ENCODE measurements at places on chromosomes 1 and 21.

DNA sequence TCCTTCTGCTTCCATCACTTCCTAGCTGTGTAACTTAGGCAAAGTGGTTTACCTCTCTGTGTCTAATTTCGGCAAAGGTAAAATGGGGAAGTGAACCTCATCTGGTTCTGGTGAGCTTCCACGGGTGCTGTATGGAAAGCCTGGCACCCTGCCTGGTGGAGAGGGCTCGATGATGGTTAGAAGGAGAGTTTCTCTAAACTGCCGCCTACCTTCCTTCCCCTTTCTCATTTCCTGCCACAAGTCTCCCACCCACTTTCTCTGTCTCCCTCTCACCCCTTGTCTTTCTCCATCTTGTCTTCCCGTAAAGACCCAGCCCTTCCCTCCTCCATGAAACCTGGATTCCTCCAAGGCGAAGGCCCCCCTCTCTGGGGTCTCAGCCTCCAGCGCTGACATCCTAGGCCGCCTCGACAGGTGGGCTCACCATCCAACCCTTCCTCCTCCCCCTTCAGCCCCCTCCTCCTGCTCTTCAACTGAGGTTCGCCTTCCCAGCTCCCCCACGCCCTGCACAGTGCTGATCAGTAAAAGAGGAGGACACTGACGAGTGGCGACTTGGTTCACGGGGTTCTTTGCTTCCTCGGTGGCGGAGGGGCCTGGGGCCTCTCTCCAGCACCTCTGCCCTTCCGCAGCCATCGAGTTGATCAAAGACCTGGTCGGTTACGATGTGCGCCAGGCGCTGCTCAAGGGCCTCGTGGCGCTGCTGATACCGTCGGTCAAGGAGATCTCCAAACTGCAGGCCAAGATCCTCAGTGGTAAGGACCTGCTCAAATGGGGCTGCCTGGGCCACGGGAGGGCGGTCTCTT, 7.3 kb downstream of the RNU5D-1 start:
- DNase-seq, result no peak

DNA sequence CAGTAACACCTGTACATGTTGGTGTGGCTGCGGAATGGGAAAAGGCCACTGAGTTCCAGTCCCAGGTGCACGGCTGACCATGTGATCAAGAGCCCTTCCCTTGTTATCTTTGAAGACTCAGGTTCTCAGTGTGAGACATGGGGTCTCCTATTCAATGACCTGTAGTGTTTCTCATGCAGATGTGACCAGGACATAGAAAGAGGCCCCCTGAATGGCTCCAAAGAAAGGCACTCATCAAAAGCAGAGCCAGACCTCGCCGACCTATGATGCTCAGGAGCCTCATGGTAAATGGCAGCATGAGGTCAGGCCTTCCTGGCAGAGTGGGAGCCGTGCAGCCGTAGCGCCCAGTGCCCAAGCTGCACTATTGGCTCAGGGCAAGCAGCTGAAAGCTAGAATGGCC, 42.3 kb upstream of the HAO2 start:
- no peak for DNase-seq

- no peak for DNase-seq
Observed at GRCh38 chr1:14441302-14441741, 157.2 kb upstream of the KAZN start.

- no peak for DNase-seq
Observed at GRCh38 chr1:39491146-39491921, at the start of gene BMP8A. BMP8A (plus strand) TSS chr1:39491636; CDS start chr1:39491992, 356 bp downstream.

DNA sequence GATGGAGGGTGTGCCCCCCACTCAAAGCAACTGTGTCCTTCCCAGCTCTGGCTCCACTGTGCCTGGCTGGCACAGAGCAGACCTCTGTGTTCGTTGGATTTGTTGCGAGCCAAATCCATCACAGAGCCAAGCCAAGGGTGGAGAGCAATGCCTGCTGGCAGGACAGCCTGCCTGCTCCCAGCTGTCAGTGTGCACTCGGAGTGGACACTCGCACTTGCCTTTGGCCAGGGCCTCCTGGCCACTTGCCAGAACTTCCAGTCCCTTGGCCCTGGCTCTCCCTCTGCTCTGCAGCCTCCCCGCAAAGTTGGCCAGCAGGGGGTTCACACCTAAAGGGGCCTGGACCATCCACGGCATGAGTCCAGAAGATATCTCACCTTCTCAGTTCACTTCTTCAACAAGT, 16.4 kb downstream of the HEYL start:
- DNase-seq, result no peak

GRCh38 chr21:18340387-18340942, 63.1 kb downstream of the TMPRSS15 start:
- no peak for DNase-seq

GRCh38 chr1:39321979-39322378, 117.5 kb downstream of the MACF1 start:
- DNase-seq, result no peak

DNA sequence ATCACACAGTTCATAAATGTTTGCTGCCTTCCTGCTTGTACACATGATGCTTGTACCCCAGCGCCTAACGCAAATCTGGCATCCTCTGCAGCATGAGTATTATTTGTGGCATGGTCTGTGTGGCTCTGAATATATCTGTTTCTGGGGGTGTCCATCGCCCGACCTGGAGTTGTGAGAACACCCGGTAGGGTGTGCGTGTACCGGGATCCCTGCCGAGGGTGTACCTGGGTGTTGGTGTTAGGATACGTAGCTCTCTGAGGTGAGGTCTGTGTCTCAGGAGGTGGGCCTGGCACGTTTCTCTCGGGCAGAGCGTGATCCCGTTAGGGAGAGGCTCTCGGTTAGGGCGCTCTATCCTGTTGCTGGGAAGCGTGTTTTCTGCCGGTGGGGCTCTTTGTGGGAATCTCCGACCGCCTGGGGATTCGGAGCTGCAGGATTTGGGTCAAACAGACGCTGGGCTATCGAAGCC, 10.4 kb upstream of the CDC20 start:
- DNase-seq, result no peak

DNA sequence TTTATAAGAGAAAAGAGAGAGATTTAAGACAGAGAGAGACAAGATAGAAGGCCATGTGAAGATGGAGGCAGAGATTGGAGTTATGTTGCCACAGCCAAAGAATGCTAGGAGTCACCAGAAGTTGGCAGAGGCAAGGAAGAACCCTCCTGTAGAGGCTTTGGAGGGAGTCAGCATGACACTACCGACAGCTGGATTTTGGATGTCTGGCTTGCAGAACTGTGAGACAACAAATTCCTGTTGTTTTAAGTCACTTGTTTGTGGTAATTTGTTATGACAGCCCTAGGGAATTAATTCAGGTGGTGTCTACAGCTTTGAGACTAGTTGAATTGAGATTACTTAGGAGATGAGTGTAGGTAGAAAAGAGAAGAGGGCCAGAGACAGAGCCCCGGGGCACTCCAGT, 158.5 kb downstream of the DNM3 start:
- DNase-seq, result no peak

- no peak for DNase-seq
Observed at GRCh38 chr21:35857095-35857494, 203.2 kb downstream of the SETD4 start.

- no peak for DNase-seq
Observed at GRCh38 chr1:87840767-87841166, 512.1 kb downstream of the LMO4 start.

- no peak for DNase-seq
Observed at GRCh38 chr1:45623972-45624371, at the start of gene CCDC17. CCDC17 (minus strand) TSS chr1:45624054; CDS start chr1:45623909, 145 bp downstream.

DNA sequence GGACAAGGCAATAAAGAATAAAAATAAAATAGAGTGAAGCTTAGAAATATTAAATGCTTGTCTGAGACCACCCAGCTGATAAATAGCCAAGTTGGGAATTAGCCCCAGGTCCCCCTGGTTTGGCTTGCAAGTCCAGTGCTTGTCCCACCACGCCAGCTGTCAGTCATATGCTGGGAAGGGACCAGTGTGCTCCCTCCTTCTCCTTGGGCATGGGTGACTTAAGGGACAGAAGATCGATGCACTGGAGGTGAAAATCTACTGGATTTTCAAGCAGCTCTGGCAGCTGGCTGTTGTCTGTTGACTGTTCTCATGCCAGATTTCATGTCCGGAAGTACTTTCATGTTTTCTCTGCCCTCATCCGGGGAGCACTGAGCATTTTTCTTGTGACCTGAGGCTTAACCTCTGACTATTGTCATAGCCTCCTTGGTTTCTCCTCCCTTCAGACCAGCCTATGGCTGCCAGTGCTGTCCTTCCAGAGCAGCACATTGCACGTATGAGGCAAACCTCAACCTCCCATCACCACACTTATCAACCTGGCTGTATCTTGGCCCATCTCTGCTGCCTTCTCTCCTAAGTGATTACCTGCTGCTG, 12.4 kb downstream of the LMOD1 start:
- DNase-seq, result peak; percentile 47

GRCh38 chr1:31831397-31832378, 15.9 kb upstream of the SPOCD1 start:
- peak; percentile 8 for DNase-seq

DNA sequence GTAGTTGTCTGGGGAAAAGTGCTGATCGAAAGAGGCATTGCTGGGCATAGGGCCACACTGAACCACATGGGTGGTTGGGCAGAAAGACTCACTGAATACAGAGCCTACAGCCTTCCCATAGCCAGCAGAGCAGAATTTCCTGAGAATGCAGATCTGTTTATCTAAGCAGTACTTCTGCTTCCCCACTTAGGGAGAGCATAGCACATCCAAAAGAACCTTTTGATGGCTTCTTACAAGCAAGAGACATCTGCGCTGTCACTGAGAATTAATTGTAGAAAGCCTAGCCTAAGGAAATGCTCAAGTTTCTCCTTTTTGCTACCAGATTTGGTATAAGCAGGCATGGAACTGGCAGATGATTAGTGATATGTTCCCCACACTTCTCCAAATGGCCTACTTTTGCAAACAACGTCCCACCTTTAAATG, 13.0 kb upstream of the KLHDC8A start:
- DNase-seq, result peak; percentile 19

GRCh38 chr1:2334366-2334765, 57.0 kb downstream of the MORN1 start:
- DNase-seq, result no peak

- no peak for DNase-seq
Observed at GRCh38 chr1:33363021-33363420, 42.1 kb upstream of the A3GALT2 start.

DNA sequence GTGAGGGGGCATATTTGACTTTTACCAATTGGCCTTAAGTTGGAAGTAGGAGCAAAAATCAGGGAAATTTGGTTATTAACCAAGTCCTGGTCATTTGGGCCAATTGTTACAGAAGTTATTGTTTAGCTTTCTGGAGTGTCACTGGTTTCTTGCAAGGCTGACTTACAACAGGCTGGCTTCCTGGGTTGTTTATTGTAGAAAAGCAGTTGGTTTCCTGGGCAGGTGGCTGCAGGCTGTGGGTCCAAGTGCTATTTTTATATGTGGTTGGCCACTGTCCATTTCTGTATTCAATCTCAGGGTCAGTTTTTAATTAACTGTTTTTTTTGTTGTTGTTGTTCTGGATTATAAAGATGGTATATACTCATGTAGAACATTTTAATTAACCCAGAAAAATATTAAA, 174.1 kb downstream of the KCNJ6 start:
- DNase-seq, result no peak

DNA sequence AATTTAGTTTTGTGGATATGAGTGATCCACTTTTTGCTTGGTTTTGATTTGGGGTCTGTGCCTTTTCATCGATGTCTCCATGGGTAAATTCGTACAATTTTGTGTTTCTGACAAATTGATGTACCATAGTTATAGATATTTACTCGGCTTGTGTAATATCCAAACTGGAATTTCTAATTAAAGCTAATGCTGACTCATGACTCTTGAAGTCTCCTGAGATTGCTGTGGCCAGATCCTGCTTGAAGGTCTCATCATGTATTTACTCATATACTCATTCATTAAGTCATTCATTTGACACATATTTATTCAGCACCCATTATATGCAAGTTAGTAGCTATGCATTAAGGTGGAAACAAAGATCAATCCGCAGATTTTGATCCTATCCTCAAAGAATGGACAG, 423.2 kb downstream of the RWDD3 start:
- no peak for DNase-seq

- DNase-seq, result no peak
Observed at GRCh38 chr1:178874966-178875365, 4.1 kb upstream of the ANGPTL1 start.
